Right renal pelvis (tissue), 4 donors: ENCODE measurements at places on chromosomes 5 and 9.

DNA sequence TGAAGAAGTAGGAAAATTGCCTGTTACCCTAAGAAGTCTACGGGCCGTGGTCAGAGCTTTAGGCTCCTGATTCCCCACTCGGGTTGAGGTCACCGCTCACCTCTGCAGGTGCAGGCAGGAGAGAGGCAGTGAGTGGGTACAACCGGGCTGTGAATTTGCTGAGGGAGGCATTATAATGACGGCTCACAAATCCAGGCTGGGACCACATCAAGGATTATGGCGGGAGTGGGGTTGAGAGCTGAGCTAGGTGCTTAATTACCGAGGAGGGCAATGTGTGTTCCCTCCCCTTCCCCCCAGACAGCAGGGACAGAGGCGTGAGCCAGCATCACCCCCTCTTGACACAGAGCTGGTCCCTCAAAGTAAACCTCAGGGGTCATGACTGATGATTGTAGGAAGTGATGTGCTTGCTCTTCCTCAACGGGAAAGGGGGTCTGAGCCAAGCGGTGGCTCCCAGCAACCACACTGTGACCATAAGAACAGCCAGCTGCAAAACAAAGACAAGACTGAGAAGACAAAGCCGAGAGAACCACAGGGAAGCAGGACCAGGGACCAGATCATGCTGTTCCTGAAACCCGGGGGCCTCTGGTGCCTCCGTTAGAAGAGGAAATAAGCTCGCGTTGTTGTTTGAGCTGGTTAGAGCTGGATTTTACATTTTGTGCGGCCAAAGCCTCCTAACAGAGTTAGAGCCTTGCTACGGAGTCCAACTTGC is 77.7 kb downstream of the OLFM1 start:
- no peak for DNase-seq

DNA sequence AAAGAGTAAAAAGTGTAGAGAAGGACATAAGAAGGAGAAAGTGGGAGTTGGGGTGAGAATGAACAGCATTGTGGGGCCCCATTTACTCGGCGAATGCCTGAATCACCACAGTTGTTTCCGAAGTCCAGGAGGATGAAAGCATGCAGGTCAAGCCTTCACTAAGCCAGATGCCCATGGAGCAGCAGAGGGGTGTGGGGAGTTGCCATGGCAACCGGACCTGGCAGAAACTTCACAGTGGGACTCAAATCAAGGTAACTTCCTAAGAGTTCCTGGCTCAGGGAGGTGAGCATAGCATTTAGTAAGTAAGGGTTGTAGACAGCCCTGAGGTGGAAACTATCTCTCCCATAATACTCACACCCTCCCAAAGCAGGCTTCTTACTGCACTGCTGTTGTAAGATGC is 357.1 kb downstream of the TRIM32 start:
- DNase-seq = no peak

DNA sequence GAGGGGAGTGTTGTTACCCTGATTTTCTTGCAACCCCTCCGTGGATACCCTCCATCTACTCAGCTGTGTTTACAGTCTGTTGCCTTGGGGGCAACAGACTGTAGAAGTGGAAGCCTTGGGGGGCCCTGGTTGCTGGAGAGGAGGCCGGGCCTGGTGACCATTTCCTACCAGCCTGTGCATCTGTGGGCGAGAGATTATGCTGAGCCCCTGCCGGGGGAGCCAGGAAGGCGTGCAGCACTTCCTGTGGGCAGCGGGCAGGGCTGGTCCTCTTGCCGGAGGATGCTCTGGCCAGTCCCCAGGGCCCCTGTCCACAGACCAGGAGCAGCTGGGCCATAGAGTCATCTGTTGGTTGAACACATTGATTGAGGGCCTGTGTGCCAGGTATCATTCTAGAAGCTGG is 11.1 kb downstream of the ERGIC1 start:
- no peak for DNase-seq

DNA sequence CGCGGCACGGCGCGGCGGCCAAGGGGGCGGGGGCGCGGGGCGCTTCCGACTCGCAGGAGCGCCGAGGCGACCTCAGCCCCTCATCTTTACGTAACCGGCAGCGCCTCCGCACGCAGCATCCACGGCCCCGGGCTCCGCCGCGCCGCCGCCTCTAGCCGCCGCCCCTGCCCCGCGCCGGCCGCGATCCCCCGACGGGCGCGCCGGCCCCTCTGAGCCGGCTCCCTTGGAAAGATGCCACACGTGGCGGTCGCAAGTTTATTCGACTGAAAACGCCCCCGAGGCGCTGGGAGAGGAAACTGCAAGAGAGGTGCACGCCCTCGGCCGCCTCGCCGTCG is 1.0 kb downstream of the KLF9 start:
- DNase-seq = no peak

DNA sequence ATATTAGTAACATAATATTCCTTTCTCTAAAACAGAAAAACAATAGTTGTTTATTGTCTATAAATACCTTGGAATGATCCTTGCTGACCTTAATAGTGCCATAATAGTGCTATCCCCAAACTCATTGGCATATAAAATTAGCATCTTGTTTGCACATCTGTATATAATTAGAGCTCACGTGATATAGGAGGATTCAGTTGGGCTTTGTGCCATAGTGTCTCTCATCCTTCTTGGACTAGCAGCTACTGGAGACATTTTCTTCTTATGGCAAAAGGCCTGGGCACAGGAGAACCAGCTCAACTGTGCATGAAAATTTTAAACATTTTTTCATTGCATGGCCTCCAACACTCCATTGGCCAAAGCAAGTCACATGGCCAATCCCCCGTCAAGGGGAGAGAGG is 342.5 kb downstream of the SPATA31D1 start:
- no peak for DNase-seq

DNA sequence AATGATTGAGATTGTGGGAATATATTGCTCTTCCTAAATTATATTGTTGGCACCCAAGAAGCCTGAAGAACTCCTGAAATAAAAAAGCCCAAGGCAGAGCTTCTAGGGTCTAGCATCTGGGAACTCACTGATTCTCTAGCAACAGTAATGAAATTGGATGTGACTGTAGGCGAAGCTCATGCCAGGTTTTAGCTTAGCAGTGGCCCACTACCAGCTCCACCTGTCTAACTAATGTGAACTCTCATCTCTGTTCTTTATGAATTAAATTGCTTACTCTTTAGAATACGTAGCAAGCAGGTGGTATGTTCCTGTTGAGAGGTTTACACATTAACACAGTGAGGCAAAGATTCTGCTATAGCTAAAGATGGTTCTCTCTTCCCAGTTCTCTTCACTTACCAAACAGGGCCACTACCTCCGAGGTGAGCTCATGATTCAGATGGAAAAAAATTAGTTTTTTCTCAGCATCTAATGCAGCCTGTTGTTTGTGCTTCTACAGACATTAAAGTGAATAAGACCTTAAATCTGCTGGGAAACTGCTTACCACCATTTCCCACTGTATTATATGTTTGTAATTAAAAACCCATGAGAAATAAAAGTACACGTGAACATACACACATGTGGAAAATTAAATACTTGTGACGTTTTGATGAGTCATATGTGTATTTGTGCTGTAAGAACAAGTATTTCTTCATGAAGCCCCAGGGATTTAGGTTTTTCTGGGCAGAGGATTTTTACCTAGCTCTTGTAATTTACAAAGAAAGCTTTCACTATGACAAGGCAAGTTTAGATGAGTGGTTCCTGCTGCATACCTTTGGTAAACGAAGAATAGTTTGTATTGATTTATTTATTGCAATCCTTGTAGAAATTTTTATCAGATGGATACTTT is 360.1 kb downstream of the KDM4C start:
- DNase-seq = no peak

DNA sequence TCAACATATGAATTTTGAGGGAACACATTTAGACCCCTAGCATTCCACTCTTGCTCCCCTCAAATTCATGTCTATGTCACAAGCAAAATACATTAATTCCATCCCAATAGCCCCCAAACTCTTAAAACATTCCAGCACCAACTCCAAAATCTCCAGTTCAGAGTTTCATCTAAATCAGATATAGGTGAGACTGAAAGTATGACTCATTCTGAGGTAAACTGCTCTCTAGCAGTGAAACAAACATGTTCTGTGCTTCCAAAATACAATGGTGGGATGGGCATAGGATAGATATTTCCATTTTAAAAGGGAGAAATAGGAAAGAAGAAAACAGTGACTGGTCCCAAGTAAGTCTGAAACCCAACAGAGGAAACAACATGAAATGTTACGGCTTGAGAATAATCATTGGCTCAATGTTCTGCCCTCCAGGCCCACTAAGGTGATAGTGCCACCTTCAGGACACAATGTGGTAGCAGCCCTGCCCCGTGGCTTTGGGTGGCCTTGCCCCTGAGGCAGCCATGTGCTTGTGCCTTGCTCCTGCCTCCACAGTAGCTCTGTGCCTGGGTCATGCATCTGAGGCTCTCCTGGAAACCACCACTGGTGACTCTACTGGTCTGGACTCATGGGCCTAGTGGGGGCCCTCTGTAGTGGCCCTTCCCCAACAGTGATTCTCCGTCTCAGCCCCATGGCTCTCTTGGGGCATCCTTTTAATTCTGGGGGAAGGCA is 36.4 kb upstream of the IPPK start:
- DNase-seq = no peak

- DNase-seq = no peak
Measured at GRCh38 chr9:138024831-138025291, 147.3 kb downstream of the CACNA1B start.

GRCh38 chr9:117407436-117408022 is 7.3 kb downstream of the ASTN2 start:
- no peak for DNase-seq

- peak; percentile 61 for DNase-seq
Measured at GRCh38 chr9:93058355-93059010, at the start of gene SUSD3. SUSD3 (plus strand) TSS chr9:93058701; CDS start chr9:93058743, 42 bp downstream.

DNA sequence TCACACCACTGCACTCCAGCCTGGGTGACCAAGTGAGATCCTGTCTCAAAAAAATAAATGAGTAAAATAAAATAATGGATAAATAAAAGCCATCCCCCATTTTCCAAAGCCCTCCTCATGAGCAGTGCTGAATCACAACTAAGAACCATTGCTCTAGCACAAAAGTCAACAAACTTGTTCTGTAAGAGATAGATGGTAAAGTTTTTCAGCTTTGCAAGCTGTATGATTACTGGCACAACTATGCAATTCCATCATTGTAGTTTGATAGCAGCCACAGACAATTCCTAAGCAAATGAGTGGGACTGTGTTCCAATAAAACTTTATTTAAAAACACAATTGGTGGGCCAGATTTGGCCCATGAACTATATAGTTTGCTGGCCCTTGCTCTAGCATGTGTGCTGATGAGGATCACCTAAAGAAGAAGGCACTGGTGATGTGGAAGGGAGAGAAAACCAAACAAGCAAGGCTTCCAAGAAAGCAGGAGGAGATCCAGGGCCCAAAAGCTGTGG is 64.6 kb downstream of the NEURL1B start:
- no peak for DNase-seq

DNA sequence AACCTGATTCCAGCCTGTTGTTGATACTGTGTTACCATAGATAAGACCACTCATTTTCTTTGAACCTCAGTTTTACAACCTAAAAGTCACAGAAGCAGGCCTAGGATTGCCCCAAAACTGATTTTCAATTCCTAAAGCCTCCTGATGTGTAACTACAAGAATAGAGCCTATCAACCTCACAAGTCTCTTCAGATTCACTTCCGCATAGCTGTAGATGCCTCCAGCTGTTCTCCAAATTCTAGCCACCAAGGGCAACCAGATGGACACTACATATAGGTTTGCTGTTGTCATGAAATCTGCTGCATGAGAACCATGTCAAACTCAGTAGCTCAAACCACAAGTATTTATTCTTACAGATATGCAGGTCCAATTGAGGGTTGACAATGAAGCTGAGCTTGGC is 143.5 kb downstream of the SPATA31D1 start:
- DNase-seq = no peak

- no peak for DNase-seq
Measured at GRCh38 chr5:78691084-78691960, 42.8 kb upstream of the LHFPL2 start.

GRCh38 chr9:137030538-137031527 is 1.1 kb downstream of the FUT7 start:
- DNase-seq = no peak

GRCh38 chr5:78662323-78662722 is 13.8 kb upstream of the LHFPL2 start:
- DNase-seq = no peak

DNA sequence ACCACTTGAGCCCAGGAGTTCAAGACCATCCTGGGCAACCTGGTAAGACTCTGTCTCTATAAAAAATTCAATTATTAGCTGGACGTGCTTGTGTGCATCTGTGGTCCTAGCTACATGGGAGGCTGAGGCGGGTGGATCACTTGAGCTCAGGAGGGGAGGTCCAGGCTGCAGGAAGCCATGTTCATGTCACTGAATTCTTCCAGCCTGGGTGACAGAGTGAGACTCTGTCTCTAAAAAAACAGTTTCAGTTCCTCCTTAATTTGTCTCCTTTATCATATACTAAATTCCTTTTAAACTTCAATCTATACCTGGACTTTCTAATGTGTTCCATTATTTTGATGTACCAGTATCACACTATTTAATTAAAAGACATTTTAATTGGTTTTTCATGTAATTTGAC is 422.2 kb upstream of the TLE4 start:
- DNase-seq = no peak

DNA sequence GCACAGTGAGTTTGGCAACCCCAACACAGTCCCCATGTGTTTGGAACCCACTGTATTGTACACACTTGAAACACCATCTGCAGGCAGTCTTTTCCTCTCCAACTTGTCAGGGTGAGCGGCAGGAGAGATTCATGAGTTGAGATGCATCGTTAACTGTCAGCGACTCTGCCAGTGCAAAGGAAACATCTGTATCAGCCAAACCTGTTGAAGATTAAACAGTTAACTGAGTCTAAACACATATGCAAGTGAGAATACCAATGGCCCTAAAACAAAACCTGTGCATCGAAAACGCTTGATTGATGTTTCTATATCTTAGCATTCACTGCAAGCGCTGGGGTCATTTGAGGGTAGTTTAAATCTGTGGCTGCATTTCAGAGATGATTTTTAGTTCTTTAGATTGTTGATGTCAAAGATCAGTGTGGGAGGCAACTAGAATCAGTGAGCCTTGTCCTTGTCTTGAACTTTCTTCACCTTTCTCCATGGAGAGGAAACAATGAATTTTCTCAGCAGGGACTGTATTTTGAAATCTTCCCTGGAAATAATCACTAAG is 41.3 kb upstream of the PAM start:
- DNase-seq = peak; percentile 16

GRCh38 chr9:107368696-107369095 is 85.6 kb downstream of the RAD23B start:
- DNase-seq = no peak

GRCh38 chr5:39283231-39283818 is 64.0 kb upstream of the FYB1 start:
- peak; percentile 69 for DNase-seq

DNA sequence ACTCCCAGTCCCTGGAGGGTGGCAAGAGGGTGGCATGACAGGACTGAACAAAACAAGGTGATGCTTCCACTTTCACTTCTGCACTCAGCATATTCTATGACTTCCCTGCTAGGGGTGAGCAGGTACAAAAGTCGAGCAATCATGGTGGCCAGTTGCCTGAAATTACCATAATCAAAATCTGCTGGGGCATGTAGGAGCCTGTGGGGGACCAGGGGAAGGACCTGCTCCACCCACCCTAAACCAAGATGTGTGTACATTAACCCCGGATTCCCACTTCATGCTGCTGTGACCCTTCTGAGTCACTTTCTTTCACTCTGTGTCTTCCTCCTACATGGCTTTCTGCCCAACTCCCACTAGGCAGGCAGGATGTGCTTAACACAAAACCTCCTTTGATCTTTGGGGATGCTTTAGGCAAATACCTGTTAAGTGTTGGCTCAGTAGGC is 73.3 kb upstream of the PHF24 start:
- no peak for DNase-seq

- DNase-seq = no peak
Measured at GRCh38 chr5:96902876-96903275, 26.6 kb downstream of the ERAP2 start.
